ENCODE measurements at places on chromosomes 6 and 20.

GRCh38 chr6:44733868-44734267 lies 346.4 kb downstream of the CDC5L start:
- no peak for DNase-seq

DNA sequence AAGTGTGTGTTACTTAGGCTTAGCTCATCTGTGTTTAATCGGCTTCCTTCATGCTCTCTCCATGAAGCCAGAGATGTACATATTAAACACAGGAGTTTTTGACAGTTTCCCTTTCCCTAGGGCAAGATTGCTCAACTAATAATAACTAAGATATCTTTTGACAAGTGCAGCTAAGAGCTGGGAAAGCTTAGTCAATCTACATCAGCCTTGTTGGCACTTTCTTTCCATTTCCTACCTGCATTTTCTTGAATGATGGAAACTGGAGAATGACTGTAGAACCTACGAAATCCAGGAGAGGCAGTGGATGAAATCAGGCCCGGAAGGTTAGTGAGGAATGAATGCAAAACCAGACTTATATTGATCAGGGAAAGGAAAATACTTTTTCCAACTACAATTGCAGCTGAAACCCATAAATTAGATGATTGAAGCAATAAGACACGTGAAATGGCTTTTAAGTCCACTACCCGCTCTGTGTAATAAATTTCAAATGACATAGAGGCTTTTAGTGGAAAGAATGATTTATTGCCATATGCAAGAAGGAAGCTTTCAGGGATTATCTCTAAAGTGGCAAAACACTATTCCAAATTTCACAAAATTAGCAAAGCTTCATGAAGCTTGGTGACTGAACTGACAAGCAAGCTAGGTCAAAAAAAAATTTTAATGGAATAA lies 237.2 kb upstream of the ID4 start:
- DNase-seq: no peak

DNA sequence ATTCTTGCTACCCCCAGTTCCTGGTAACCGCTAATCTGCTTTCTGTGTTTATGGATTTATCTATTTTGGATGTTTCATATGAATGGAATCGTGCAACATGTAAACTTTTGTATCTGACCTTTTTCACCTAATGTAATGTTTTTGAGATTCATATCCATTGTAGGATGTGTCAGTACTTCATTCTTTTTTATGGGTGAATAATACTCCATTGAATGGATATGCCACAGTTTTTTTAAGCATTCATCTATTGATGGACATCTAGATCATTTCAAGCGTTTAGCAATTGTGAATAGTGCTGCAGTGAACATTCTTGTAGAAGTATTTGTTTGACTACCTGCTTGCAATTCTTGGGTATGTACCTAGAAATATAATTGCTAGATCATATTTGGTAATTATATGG lies 13.0 kb downstream of the KDM1B start:
- DNase-seq: no peak

DNA sequence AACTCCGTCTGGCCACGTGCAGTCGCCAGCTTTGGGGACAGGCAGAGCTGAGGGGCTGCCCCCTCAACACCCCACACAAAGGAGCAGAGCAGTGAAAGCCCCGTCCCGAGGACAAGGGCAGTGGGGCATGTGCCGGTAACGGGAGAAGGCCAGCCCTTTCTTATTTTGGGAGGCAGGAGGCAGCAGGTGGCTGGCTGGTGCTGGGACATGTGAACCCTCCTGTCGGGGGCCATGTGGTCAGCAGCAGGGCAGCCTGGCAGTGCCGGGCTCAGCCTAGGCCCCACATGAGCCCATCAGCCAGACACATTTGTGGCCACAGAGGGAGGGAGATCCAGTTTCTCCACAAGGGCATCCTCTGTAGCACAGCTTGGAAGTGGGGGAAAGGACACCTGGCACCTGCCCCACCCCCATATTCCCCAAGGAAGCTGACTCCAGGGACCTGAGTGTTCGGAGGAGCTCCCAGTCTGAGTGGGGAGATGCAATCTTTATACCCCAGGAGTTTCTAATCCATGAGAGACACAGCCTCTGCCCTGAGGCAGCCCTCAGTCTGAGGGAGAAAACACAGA lies 137.6 kb downstream of the MRPL14 start:
- no peak for DNase-seq

DNA sequence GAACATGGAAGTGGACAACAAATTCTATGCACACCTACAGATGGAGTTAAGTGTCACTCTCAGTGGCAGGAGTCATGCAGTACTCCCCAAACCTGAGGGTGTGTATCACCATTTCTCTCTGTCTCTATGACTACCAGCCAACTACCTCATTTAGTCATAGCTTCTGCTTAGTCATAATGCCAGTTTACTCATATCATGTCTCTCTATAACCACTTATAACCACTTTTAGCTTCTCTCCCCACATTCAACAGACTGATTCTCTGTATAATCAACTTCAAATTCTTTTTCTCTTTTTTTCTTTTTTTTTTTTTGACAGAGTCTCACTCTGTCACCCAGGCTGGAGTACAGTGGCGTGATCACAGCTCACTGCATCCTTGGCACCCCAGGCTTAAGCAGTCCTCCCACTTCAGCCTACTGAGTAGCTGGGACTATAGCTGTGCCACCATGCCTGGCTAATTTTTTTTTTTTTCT lies 13.8 kb upstream of the GTF3C6 start:
- DNase-seq: no peak

DNA sequence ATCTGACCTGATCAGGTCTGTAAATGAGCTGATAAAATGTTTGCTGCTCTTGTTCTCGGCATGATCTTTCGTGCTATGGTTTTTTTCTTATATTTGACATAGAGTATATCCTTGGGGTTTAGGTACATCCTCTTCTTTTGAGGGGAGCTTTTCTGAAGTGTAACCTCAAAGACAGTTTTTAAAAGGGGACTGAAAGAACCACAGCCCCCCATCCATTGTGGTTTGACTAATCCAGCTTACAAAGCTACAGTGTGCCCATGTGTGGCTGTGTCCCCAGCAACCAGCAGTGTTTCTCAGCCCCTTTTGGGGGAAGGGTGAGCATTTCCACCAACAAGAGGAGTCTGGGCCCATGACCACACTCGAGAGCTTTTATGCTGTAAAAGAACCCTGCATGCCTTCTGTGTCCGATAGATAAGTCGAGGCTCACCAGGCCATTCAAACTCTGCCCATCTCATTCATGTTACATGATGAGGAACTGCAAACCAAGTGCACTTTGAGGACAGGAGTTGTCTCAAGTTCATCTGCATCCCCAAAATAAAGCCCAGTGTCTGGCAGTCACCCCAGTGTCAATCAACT lies 266.0 kb downstream of the SLC24A3 start:
- no peak for DNase-seq

DNA sequence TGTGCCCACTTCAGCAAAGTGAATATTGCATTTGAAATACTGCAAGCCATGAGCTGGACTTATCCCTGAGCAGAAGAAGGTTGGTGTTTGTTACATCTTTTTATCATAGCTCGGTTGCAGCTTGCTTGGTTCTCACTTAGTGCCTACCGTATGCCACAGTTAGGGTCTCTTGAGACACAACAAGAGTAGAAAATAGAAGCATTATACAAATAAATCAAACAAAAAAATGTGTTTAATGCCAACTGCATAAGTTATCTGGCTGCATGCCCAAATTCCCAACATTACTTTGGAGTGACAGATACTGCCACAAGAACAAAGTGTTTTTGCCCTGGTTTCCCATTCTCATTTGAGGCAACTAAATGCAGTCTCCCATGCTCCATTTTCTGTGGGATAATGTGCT lies 53.9 kb upstream of the LAMP5 start:
- DNase-seq: no peak

GRCh38 chr6:147040121-147040910 lies 163.9 kb upstream of the STXBP5 start:
- DNase-seq: no peak

DNA sequence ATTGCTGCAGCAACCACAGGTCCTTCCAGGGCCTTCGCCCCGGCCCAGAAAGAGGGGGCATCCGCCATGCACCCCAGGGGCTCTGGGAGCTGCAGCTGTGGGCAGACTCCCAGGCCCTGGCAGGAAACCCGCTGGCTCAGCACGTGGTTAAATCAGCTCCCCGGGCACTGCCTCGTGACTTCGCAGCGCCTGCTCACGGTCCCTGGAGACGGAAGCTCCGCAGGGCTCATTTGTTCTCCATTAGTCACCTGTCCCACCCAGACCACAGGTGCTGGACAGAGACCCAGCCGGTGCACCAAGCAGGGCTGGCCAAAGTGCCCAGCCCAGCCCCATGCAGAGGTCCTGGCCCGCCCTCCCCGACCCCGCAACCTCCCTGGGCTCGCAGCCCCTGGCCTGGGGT lies 14.7 kb downstream of the KCNQ2 start:
- no peak for DNase-seq
